ENCODE measurements at places on chromosomes 2 and 18.

GRCh38 chr2:219010162-219010756, 17.0 kb upstream of the CRYBA2 start:
- DNase-seq: no peak

- DNase-seq: no peak
Observed at GRCh38 chr18:72808680-72809079, 59.1 kb downstream of the NETO1 start.

- DNase-seq: no peak
Observed at GRCh38 chr2:20697322-20697934, 30.5 kb downstream of the GDF7 start.

GRCh38 chr2:238449241-238449640, 22.5 kb downstream of the ASB1 start:
- DNase-seq: no peak

DNA sequence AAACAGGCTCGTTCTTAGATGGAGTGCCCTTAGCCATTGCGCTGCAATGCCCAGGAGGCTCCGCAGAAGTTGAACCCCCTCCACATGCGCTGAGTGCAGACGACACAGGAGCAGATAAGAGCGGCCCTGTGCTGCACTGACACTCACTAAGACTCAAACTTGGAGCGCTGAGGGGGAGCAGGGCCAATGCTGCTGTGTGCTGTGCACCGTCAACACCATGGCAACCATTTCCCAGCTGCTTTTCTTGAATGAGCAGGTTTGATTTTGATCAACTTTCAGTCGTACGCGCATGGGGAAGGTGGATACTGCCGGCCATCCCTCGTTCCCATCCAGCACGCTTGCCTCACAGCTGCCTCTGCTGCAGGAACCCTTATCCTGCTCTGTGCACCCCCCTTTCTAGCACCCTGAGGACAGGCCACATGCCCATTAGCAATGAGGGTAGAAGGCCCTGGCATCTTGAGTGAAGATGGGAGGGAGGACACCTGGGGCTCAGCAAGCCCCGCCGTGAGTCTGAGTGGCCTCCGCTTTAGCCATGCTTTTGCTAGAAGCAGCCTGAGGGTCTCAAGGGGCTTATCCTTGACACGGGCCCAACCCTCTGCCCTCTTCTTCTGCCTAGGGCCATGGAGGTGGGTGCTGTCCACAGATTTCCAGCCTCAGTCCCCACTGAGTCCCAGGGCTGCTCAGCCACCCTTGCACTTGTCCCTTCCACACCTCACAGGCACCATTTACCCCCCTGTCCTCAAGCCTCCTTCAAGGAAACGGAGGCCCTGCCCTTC, 271.9 kb downstream of the PHLPP1 start:
- no peak for DNase-seq

DNA sequence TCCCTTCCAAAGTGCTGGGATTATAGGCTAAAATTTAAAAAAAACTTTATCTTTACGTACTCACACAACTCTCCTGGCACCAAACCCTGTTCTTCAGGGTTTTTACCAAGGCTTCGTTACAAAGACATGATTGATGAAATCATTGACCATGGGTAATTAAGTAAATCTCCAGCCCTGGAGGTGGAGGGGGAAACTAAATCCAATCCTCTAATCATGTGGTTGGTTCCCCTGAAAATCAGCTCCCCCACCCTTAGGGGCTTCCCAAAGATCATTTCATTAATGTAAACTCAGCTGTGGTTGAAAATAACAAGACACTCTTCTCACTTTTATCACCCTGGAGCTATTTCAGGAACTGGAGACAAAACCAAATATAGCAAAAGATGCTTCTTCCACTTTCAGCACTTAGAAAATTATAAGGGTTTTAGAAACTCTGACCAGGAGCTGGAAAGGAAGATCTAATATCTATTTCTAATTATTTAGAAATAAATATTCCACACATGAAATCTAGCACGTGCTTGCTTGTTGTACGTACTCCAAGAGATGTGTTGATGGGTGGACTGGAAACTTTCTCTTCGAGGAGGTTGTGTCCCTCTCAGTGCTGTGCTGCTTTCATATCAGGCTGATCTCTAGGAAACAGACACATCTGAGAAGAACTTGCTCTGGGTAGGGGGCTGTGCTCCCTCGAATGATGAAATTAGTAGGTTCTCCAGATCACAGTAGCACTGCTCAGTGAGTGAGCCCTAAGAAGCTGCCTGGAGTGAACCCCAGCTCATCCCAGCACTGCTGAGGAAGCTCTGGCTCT, 67.2 kb downstream of the SMAD4 start:
- DNase-seq: no peak

DNA sequence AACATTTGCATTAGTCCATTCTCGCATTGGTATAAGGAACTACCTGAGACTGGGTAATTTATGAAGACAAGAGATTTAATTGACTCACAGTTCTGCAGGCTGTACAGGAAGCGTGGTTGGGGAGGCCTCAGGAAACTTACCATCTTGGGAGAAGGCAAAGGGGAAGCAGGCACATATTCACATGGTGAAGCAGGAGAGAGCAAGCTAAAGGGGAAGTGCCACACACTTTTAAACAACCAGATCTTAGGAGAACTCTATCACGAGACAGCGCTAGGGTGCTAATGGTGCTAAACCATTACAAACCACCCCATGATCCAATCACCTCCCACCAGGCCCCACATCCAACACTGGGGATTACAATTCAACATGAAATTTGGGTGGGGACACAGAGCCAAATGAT, 201.7 kb upstream of the MGAT5 start:
- no peak for DNase-seq

DNA sequence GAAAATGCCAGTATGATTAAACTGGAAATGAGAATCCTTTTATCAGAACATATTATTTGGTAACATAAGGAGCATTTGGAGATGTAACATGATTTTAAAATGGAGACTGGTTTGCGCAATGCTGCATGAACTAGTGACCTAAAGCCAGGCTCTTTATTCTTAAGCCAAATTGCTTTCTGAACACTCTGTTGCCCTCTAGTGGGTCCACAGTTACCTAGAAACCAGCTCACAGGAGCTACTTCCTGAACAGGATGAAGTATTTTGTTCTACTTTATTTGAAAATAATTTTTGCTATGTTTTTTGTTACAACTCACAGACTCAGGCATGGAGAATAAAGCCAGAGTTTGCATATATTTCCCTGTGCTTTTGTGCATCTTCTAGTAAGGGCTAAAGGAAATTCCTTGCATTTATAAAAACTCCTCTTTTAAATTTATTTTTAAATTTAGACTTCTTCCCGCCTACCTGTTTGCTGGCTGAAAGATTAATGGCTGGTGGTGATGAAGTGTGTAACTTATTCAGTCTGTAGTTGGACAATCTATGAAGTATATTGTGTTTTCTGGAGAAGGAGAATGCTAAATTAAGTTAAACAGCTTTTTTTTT, 146.7 kb downstream of the PARD3B start:
- no peak for DNase-seq

- DNase-seq: no peak
Observed at GRCh38 chr2:11701206-11701605, 31.2 kb upstream of the NTSR2 start.

GRCh38 chr2:180101846-180102245, 94.7 kb upstream of the CWC22 start:
- no peak for DNase-seq

DNA sequence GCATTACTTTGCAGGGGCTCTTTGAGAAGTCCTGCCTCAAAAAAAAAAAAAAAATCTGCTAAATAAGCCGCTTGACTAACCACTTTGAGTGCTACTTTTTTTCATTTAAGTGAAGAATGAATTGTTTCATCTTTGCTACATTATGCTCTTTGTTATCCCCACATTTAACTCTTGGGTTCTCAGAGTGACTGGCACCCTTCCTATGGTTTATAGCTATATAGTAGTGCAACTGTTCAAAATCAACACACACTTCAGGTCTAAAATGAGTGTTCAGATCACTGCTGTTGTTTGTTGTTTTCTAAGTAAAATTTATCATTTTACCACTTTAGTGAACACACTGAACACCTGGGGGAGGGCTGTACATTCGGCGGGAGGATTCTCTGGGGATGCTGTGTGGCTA, 13.6 kb downstream of the STPG4 start:
- DNase-seq: no peak

GRCh38 chr2:59530258-59530657, 1023.2 kb downstream of the BCL11A start:
- DNase-seq: no peak

GRCh38 chr18:25805323-25805722, 285.1 kb downstream of the SS18 start:
- DNase-seq: no peak

All from effector memory CD4-positive, alpha-beta T cell (primary cell).